Mammary epithelial cell (primary cell): ENCODE measurements at places on chromosomes 11 and 22. TPM values are rescaled to one million over a fixed set of nuclear protein-coding genes. Genes with fewer than 3 reads are reported as not detected.
A peak's percentile ranks its signal among the peaks of the same experiment; 100 is the strongest.

DNA sequence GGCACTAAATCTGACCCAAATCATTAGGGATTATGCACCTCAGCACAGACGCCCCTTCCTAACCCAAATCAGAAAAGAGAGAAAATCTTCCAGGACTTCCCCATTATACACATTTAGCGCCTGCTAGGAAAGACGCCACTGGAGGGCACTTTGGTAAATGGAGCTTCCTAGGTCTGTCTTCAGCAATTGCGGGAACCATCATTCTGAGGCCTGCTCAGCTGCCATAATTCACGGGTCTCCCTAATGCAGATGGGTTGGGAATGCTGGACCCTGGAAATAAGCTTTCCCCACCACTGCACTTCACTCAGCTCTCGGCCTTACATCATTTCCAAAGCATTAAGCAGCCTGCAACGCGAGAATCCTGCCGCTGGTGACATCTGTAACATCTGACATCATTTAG, 86.2 kb upstream of the OPCML start:
- no peak for DNase-seq

GRCh38 chr11:33214187-33214586, 43.0 kb upstream of the HIPK3 start:
- DNase-seq = peak; percentile 32

GRCh38 chr11:62008193-62008592, 40.8 kb upstream of the FTH1 start:
- DNase-seq = no peak

Gene APOL1
- 0.24 and 0.26 TPM in 2 replicates for total RNA-seq

DNA sequence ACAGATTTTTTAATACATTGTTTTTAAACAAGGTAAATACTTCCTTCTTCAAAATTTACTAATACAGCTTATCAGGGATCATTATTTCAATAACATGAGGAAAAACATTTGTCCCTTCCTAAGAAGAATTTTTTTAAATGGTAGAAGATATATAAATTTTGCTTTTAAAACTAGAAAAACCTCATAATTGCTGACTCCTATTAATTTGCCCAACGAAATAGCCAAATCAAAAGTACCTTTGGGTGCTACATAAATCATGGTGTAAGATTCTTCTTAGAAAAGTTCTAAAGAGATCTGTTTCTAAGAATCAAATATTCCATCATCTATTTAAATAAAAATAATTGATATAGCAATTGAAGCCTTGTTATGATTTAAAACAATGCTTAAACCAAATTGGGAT, 54.9 kb downstream of the CEP57 start:
- DNase-seq = no peak

- DNase-seq = peak; percentile 7
Measured at GRCh38 chr11:124481365-124482323, 36.1 kb upstream of the OR8B8 start.

Gene TBX1
- 0.17 TPM for total RNA-seq

DNA sequence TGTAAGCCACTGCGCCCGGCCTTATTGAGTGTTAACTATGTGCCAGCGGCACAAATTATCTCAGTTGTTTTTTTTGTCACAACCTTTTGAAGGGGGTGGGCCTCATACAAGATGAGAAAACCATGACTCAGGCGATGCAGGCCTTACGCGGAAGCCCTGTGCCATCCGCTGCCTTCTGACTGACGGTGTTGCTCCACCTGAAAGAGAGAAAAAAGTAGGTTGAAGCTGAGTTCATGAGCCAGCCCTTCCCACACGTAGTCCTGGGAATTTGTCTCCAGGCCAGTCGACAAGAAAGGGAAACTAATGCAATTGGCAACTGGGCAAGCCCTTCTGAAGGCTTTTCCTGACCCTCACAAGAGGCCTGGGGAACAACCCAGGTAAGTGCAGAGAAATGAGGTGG, 96.9 kb upstream of the CRYBB3 start:
- no peak for DNase-seq

GRCh38 chr11:1668911-1669473, 28.0 kb upstream of the KRTAP5-6 start:
- DNase-seq = no peak

GRCh38 chr11:65116370-65117205, 913 bp downstream of the ZNHIT2 start:
- peak; percentile 65 for DNase-seq

DNA sequence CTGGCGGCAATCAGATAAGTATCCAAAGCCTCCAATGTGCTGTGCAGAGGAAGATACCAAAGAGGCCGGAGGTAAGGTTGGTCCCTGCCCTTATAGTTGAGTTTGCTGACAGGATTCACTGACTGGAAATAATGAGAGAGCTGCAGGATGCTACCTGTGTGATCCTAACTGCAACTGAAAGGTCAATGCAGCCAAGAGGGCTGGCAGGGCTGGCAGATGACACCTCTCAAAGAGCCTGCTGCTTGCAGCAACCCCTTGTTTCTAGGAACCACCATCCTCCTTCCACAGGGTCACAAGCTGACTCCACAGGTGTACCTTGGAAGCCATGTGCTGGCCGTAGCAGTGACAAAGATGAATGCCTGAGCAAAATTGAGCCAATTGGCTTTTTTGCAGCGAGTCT, 348.1 kb downstream of the DDX10 start:
- no peak for DNase-seq

- DNase-seq = peak; percentile 88
Measured at GRCh38 chr11:66686801-66687750, 9.4 kb upstream of the RBM4B start.

DNA sequence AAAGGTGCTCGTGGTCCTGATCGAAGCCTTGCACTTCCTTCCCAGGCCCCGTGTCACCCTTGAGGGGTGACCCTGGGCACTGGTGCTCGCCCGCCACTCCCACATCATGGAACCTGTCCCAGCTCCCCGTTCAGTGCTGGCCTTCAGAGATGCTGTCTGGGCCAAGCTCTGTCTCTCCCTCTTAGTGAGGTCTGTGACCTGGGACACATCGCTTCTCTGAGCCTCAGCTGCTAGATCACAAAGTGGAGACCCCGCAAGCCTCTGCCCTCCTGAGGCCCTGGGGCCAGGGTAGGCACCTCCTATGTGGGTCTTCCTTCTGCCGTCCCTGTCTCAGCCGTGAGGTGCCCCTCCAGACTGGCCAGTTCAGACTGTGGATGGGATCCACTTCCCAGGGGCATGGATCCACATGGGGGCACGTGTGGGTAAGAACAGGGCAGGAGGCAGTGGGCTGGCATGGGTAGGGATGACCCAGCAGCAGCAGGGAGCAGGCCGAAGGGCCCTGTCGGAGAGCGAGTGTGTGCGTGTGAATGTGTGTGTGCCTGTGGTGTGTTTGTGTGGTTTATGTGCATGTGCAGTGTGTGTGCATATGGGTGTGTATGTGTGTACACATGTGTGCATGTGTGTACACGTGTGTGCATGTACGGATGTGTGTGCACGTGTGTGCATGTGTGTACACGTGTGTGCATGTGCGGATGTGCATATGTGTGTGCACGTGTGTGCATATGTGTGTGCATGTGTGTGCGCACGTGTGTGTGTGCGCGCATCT, 1073.7 kb downstream of the BRD1 start:
- DNase-seq = no peak

Gene OSBP2
- total RNA-seq = 24.7 and 41.6 TPM in 2 replicates

- DNase-seq = no peak
Measured at GRCh38 chr11:64829536-64830251, 14.8 kb downstream of the CDC42BPG start.

DNA sequence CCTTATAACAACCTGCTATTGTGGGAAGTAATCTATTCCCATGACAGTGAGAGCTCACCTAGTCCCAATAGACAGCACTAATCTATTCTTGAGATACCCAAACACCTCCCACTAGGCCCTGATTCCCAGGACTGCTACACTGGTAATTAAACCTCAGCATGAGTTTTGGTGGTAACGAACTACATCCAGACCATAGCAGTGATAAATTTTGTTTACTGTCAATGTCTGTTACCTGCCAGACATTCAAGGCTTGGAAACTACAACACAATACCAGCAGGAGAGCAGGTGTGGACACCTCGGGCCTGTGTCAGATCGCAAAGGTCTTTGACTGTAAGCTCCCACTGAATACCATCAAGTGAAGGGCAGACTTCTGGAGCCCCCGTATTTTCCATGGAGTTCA, 187.1 kb downstream of the ARHGAP42 start:
- no peak for DNase-seq

- no peak for DNase-seq
Measured at GRCh38 chr22:40153705-40154104, 24.0 kb upstream of the TNRC6B start.

Gene JOSD1
- 51.5 TPM for total RNA-seq

- no peak for DNase-seq
Measured at GRCh38 chr11:5983443-5983842, 3.3 kb downstream of the OR52L1 start.

- no peak for DNase-seq
Measured at GRCh38 chr11:99192716-99193115, 172.0 kb downstream of the CNTN5 start.

Gene KRTAP5-9
- not detected for total RNA-seq

Gene C11orf42
- total RNA-seq = not detected

DNA sequence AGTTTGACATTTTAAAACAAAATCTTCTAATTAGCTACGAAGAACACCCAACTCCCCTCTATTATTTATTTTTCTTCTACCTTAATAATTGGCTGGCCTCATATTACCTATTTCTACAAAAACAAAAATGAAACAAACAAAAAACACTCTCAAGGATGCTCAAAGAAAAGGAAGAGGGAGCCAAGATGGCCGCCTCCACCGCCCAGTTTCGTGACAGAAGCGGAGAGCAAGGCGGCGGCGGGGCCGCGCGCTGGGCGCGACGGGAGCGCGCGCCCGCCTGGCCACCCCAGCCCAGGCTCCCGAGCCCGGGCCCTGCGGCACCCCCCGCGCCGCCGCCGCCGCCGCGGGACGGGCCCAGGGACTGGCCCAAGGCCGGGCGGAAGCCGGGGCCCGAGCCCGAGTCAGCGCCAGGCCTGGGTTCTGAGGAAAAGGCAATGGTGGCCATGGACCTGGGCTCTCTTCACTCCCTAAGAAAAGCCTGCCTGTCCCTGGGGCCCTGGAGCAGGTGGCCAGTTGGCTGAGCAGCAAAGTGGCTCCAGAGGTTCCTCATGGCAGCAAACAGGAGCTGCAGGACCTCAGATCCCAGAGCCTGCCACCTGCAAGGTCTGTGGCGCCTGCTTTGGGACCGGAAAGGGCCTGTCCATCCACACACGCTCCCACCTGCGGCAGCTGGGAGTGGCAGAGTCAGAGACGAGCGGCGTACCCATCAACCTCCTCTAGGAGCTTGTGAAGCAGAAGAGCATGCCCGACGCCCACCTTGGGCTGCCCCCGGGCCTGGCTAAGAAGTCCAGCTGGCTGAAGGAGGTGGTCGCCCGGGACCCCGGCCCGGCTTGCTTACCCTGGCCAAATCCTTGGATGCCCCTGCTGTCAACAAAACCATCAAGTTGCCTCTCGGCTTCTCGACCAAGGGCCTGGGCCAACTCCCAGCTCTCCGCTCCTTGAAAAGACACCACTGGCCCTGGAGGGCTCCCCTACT, 543.2 kb upstream of the CCDC179 start:
- DNase-seq = no peak

DNA sequence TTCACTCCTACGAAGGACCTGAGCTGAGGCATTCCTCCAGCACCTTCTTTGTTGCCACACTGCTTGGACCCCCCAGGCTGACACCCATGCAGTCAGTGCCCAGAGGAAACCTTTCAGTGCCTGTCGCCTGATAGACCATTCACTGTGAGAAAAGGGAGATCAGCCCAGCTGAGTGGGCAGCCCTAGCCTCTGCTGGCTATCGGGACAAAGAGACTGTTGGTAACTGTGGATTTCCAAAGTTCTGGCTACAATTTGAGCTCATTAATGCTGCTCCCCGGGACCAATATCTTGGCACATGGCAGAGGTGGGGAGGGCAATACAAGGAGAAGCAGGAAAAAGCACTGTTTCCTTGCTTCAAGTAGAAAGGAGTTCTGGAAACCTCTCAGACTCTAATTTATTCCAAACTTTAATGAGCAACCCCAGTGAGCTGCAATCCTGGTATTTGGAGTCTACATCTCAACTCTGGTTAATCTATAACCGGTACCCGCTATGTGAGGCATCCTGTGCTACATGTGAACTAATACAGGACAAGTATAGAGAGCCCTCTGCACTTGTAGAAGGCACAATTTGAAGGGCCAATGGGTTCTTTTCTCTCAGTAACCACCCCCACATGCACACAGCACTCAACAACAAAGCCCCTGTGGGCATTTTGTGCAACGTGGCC, 200.7 kb upstream of the NCAM1 start:
- DNase-seq = no peak

Gene NAV2
- 46.2 TPM for total RNA-seq

DNA sequence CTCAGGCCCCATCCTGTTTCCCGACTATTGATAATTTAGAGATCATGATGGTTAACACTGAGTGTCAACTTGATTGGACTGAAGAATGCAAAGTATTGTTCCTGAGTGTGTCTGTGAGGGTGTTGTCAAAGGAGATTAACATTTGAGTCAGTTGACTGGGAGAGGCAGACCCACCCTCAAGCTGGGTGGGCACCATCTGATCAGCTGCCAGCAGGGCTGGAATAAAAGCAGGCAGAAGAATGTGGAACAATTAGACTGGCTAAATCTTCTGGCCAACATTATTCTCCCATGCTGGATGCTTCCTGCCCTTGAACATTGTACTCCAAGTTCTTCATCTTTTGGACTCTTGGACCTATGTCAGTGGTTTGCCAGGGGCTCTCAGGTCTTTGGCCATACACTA, 1170.0 kb upstream of the CNTN5 start:
- DNase-seq = no peak

GRCh38 chr11:99015634-99016454, 4.9 kb upstream of the CNTN5 start:
- peak; percentile 14 for DNase-seq

Gene BCR
- 67.7 TPM for total RNA-seq

Gene SLC5A4
- total RNA-seq = not detected

Gene OR8D4
- total RNA-seq = 0.33 TPM

Gene OR2AT4
- not detected in 2 replicates for total RNA-seq

DNA sequence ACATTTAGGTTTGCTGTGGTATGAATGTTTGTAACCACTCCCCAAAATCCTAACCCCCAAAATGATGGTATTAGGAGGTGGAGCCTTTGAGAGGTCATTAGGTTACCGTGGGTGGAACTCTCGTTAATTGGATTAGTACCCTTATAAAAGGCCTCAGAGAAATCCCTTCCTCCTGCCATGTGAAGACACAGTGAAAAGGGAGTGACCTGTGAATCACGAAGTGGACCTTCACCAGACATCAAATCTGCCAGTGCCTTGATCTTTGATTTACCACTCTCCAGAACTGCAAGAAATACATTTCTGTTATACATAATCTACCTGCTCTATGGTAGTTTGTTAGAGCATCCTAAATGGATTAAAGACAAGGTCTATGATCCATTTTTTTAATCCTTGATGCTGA, 12.6 kb upstream of the PICALM start:
- no peak for DNase-seq

DNA sequence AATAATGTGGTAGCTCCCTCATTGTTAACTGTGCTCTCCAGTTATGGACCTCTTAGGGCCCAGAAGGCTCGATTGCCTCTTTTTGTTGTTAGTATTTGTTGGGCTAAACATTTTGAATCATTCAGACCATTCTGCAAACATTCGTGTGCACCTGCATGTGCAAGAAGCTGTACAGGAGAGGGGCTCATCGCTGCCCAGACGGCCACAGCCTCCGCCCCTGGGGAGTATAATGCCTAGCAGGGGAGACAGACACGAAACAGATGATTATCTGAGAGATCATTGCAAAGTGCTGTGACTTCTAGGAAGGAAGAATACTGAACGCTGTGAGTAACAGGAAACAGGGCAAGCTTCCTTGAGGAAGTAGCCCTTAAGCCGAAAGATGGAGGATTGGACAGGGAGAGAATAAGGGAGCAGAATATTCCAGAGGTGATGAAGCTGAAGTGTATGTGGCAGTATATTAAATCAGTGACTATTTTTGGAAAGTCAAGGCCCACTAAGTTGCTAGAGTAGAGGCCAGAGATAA, 123.3 kb upstream of the RASSF10 start:
- DNase-seq = no peak

Gene MGAT3
- under 0.01 TPM for total RNA-seq
